ENCODE measurements at places on chromosomes 3 and 15.

DNA sequence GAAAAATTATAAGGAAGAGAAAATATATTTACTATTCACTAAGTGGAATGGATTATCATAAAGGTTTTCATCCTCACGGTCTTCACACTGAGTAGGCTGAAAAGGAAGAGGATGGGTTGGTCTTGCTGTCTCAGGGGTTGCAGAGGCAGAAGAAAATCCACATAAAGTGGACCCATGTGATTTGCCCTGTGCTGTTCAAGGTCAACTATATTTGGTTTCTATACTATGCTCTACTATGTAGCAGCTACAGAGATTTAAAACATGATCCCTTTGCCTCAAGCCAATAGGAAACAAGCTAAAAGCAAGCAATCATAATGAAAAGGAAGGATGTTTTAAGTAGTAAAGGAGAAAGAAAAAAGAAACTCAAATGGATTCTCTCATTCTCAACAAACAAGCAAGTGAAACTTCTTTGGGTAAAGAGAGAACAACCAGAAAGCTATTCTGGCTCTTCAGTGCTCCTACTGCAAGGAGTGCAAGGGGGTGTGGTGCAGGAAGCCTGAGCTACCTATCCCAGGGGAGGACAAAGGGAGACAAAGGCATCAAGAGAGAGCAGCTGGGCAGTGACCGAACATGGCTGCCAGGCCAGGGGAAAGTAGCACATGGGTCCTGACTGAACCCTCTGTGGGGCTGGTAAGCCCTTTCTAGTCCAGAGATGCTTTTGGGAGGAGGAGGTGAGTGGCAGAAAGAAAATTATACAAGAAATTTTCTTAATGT is 35.9 kb downstream of the SFMBT1 start:
- no peak for DNase-seq

- DNase-seq, result no peak
Observed at GRCh38 chr15:42696626-42697025, 40.3 kb downstream of the CDAN1 start.

- no peak for DNase-seq
Observed at GRCh38 chr3:191549357-191549756, 88.4 kb downstream of the PYDC2 start.

GRCh38 chr3:73493543-73494308 is 131.0 kb downstream of the PDZRN3 start:
- DNase-seq, result no peak
